ENCODE measurements at places on chromosomes 6 and 20. TPM values are rescaled to one million over a fixed set of nuclear protein-coding genes. Genes with fewer than 3 reads are reported as not detected.

SULF2 gene
- 3.3 TPM for total RNA-seq

AHI1 gene
- 10.7 TPM for total RNA-seq

ID1 gene
- total RNA-seq = 0.35 TPM

SOX4 gene
- total RNA-seq = 0.66 TPM

ACTL10 gene
- 4.9 TPM for total RNA-seq

OOEP gene
- total RNA-seq = 0.24 TPM

HMGA1 gene
- 281 TPM for total RNA-seq

ULBP2 gene
- total RNA-seq = 2.7 TPM

PRRC2A gene
- total RNA-seq = 211 TPM

SYNJ2 gene
- total RNA-seq = 32.0 TPM

SGK2 gene
- 0.63 TPM for total RNA-seq

OR12D2 gene
- not detected for total RNA-seq

GJA10 gene
- total RNA-seq = not detected

SDC4 gene
- 5.6 TPM for total RNA-seq

SYTL3 gene
- total RNA-seq = 48.5 TPM

RBM24 gene
- not detected for total RNA-seq

FNDC11 gene
- 0.50 TPM for total RNA-seq

FOXQ1 gene
- not detected for total RNA-seq

CNPY3 gene
- total RNA-seq = 72.1 TPM

XKR7 gene
- total RNA-seq = 0.03 TPM

CRISP2 gene
- not detected for total RNA-seq

All from activated naive CD4-positive, alpha-beta T cell treated with anti-CD3 and anti-CD28 coated beads, Interleukin-2, amount 10 ng/mL, durations not matched to agents 5 hours and 36 hours (primary cell).